ENCODE measurements at places on chromosomes 1 and 21.
A peak's percentile ranks its signal among the peaks of the same experiment; 100 is the strongest.

- DNase-seq, result no peak
Measured at GRCh38 chr21:29209696-29210095, 79.3 kb downstream of the MAP3K7CL start.

DNA sequence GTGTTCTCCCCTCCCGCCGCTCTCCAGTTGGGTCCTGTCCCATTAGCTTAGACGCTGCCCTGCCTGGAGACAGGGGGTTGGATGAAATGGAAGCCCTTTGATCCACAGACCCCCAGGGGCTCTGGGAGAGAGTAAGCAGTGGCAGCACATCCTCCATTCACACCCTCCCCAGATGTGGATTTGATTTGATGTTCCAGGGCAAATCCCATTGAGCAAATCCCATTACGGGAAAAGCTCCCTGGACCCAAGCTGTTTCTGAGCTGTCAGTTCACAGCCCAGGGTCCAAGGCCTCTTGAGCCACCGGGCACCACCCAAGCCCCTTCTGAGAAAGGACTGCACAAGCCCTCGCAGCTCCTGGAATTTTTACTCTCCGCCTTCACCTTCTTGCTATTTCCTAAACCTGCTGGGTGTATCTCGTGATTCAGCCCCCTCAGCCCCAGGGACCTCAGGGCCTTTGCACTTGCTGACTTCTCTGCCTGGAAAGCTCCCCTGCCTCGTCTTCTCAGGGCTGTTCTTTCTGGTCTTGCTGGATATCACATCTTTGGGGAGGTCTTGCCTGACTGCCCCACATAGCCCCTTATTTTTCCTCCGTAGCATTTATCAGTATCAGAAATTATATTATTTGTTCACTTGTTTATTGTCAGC lies 101.1 kb downstream of the PAX7 start:
- no peak for DNase-seq

DNA sequence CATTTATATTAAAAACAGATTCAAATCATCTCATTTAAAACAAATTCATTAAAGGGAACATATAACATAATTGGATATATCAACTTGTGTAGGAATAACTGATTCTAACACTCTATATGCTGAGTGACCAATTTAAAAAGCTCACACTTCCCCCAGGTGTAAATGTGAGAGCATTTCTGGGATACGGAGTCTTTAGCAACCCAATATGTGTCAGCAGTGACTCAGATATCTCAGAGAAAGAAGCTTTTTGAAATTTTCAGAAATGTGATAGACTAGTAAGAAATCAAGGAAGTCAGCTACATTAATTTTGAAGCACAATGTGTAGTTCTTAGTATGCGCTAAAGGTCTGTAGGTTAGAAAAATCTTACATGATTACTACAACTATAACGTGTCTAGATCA lies 87.9 kb upstream of the SERTAD4 start:
- no peak for DNase-seq

GRCh38 chr1:151891512-151891911 lies 17.8 kb downstream of the THEM4 start:
- DNase-seq, result no peak

DNA sequence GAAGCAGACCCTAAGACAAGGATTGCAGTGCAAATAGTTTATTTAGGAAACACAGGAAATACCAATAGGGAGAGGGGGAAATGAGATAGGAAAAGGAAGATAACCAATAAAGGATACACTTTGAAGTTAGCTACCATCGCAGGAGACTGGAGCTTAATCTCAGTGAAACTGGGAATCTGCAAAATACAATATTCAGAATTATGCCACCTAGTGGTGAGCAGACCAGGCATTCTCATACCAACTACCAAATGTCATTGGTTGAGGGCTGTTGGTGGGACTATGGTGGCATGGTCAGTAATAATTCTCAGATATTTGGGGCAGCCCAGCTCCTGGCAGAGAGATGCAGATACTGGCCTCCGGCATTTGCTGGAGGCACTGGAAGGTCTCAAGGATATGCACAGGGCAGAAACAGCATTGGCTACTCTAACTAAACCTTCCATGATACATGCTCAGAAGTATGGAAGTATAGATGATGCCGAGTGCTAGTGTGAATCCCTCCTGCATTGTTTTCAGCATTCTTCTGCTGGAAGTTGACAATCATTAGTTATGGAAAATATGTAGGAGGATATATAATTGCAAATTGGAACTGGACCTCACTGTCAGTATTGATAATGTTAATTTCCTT lies 11.8 kb upstream of the ZFP69B start:
- DNase-seq, result peak; percentile 27

DNA sequence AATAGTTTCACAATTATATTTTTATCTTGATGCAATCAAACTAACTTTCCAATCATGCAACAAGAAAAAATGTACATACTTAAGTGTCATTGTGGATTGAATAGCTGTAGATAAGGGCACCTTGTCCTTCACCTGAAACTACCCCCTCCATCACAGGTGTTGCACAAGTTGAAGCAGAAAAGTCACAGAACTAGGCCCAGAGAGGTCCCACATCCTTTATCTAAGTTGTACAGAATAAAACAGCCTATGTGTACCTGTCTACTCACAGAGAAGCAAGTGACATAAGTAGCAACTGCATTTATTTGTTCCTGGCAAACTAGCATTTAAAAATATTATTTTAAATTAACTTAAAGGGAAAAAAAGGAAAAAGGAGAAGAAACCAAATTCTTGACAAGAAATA lies 256.8 kb downstream of the FAF1 start:
- no peak for DNase-seq

GRCh38 chr1:164369698-164370365 lies 189.2 kb upstream of the PBX1 start:
- DNase-seq, result no peak

GRCh38 chr21:38664841-38665240 lies 140.9 kb upstream of the ETS2 start:
- no peak for DNase-seq

DNA sequence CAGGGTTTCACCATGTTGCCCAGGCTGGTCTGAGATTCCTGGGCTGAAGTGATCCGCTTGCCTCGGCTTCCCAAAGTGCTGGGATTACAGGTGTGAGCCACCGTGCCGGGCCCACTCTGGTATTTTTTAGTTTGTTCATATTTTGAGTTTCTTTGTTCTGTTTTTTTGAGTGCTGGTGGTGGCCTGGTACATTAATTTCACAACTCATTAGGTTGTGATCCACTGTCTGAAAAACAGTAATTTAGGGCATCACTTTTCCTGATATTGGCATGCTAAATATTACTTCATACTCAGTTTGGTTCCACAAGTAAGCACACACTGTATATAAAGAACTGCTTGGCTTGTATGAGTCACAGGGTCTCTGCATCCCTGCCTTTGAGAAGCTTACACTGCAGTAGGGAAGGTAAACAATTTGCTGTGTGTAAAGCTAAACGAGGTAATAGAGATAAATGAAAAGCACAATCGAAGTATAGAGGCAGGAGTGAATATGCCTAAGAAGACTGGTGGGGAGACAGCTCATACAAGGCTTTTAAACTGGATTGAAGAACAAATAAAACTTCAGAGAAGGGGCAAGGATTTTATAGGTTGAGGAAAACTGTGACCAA lies 7.7 kb downstream of the SNX27 start:
- DNase-seq, result peak; percentile 59

- peak; percentile 86 for DNase-seq
Measured at GRCh38 chr1:43558346-43558841, 27.7 kb downstream of the PTPRF start.

- peak; percentile 91 for DNase-seq
Measured at GRCh38 chr1:3772027-3772714, 378 bp upstream of the SMIM1 start.

GRCh38 chr1:76940571-76941335 lies 73.5 kb downstream of the ST6GALNAC5 start:
- DNase-seq, result no peak

GRCh38 chr1:107358619-107359327 lies 217.9 kb downstream of the NTNG1 start:
- DNase-seq, result no peak

GRCh38 chr1:157403203-157403602 lies 149.1 kb downstream of the FCRL5 start:
- DNase-seq, result no peak

DNA sequence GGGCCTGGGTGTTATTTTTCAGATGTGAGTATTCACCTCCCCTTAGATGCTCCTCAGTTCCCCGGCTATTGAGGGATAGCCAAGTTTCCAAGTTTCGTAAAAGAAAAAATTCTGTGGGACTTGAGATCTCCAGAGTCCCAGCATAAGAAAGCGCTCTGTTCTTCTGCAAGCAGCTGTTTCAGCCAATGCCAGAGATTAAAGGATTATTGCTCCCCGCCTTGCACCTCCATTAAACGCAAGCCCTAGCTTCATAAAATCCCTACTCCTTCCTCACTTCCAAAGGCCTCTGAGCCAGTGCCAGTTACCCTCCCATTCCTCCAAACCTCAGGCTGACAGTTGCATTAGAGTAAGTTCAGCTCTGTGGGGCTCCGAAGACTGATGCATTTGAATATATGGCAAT lies 56.4 kb downstream of the CHIA start:
- DNase-seq, result peak; percentile 2

DNA sequence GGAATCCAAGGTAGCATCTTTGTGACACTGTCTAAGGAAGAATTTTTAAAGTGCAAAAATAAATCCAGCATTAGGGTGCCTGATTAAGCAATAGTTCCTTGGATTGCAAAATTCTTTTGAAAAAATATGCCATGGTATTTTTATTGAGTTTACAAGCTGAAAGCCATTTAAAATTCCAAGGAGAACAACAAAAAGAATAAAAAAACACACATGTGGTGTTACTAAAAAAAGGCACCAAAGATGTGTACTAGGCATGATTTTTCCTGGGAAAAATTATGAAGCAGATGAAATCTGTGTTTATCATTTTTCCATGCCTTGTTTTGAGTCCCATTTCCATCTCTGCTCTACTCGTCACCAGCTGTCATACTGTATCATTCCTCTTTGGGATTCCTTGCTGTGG lies 157.0 kb upstream of the ZNHIT6 start:
- DNase-seq, result no peak

- no peak for DNase-seq
Measured at GRCh38 chr21:41779659-41780058, 12.8 kb upstream of the RIPK4 start.

GRCh38 chr1:222767152-222767571 lies 30.2 kb downstream of the FAM177B start:
- no peak for DNase-seq

- peak; percentile 35 for DNase-seq
Measured at GRCh38 chr1:180652792-180653191, 21.0 kb downstream of the XPR1 start.

DNA sequence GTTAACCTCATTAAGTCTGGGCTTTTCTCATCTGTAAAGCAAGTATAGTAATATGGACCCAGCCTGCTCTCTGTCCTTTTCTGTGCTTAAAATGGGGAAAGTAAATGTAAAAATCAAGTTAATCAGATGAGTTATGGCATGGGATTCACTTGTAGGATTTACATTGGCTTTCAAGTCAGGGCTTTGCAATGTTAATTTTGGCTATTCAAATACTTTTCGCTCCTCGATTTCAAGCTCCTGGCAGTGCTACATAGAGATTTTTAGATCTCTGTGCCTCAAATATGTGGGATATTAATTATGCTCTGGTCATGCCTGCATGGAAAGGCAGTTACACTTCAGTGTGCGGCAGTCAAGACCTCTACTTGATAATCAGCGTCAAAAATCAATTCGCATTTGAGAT lies 709.8 kb downstream of the LTN1 start:
- no peak for DNase-seq

DNA sequence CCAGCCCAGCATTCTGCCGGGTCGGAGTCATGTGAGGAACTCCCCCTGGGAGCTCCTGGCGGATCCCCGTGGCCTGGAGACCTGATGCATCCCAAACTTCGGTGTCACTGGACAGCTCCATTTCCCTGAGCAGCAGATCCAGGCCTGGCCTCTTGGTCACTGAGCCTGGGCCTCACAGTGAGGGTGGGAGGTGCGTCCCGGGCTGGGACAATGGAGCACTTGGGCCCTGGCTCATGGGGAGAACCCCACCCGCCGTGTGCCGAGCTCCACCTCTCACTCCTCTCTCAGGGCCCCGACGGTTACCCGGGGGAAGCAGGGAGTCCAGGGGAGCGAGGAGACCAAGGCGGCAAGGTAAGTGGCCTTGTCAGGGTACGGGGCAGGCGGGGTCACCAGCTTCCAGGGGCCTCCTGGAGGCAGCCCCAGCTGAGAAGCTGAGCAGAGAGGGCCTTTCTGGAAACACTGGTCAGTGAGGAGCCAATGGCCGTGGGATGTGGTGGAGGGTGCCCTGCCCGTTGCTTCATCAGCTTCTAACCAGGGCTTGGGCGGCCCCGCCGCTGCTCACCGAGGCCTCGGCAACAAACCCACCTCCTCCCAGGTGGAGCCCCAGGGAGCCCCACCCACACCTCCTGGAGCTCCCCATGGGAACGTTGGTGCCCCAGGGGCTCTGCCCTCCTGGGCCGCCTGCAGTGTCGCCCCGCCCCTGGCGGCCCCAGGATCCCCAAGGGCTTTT lies 19.8 kb downstream of the COL6A2 start:
- no peak for DNase-seq

DNA sequence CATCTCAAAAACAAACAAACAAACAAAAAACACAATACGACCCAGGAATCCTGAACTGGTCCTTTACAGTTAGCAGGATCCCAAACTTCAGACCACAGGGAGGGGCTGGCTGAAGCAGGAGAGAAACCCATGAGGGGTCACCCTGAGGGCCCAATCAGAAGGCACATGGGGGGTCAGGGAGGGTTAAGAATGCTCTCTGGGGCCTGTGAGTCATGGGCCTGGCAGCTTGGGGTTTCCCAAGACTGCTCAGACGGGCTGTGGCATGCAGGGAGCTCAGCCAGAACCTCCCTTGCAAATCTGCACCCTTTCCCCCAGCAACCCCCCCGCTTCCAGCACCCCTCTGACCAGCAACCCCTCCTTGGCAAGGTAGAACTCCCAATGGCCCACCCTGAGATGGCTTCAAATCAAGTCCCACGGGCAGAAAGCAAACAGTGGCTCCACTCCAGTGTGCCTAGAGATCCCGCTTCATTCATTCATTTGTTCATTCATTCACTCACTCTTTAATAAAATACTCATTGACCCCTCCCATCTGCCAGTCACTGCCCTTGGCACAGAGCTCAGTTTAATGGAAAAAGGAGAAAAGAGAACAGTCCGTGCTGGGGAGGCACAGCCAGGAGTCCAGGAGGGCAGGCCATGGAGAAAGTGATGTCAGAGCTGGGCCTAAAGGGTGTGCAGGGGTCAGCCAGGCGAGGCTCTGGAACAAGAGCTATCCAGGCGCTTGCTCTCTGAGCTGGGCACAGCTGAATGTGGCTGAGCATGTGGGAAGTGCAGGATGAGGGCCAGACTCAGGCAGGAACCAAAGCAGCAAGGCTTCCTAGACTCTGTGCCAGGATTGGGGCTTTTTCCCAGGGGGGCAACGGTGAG lies 8.2 kb downstream of the UQCRHL start:
- DNase-seq, result peak; percentile 99

- no peak for DNase-seq
Measured at GRCh38 chr1:163477276-163477830, 155.6 kb downstream of the NUF2 start.

Measured in astrocyte of the hippocampus (primary cell).